ENCODE measurements at places on chromosomes 5 and 9. TPM values are rescaled to one million over a fixed set of nuclear protein-coding genes. Genes with fewer than 3 reads are reported as not detected.

DNA sequence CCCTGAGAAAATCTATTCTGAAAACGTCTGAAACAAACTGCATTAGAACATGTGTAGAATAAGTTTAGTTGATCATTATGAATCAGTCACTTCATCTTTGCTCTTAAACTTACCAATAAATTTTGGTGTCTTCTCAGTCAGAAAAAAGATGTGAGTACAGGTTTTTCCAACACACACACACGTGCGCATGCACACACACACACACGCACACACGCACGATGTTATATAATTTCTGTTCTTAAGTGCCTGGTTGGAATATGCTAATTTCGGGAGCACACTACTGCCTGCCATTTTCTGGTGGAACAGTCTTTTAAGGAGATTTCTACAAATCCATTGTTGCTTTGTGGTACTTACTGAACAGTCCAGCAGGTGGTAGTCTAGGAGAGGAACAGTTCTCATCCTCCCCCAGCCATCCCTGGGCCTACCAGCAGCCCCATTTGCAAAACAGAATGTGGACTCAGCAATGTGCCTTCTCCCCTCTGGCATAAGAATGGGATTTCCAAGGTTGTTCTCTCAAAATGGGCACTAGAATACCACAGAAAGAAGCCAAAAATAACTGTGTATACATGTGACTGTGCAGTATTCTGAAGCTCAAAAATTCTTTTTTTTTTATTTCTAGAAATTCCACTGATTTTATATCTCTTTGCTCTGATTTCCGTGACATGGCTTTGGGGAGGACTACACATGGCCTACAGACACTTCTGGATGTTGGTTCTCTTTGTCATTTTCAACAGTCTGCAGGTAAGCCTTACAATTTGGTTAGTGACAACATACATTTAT lies 281.3 kb downstream of the ARRDC3 start:
- DNase-seq: peak; percentile 85

GRCh38 chr5:104635227-104635626 lies 1072.6 kb upstream of the NUDT12 start:
- peak; percentile 35 for DNase-seq

- DNase-seq: no peak
These were observed 93.7 kb upstream of the DAP start for GRCh38 chr5:10854506-10855277.

- DNase-seq: no peak
These were observed 52.3 kb downstream of the RGMB start for GRCh38 chr5:98825582-98826375.

DNA sequence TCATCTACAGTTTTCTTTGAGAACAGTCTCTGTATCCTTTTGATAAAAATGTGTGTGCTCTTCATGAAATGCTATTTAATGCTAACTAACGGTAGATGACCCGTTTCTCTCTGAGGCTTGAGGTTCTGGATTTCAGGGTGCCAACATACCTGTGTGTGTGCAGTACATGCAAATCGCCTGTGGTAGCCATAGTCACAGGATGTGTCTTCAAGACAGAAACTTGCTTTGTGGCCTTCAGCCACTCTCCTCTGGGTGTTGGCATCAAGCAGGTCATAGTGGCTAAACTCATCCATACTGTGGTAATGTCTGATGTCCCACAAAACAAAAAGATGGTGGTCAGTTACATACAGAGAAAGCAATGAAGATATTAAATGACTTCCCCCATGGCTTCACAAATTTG lies 4.2 kb downstream of the LOX start:
- no peak for DNase-seq

DNA sequence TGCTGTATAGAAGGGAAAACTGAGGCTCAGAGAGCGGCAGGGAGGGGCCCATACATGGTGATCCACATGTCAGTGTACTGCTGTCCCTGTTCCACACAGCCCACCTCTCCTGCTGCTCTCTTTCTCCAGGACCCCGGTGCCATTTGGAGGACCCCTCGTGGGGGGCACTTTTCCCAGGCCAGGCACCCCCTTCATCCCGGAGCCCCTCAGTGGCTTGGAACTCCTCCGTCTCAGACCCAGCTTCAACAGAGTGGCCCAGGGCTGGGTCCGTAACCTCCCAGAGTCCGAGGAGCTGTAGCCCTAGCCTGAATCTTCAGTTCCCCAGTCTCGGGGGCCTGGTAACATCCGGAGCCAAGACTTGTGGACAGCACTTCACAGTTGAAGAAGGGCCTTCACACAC lies 15.5 kb downstream of the MYOZ3 start:
- no peak for DNase-seq

DNA sequence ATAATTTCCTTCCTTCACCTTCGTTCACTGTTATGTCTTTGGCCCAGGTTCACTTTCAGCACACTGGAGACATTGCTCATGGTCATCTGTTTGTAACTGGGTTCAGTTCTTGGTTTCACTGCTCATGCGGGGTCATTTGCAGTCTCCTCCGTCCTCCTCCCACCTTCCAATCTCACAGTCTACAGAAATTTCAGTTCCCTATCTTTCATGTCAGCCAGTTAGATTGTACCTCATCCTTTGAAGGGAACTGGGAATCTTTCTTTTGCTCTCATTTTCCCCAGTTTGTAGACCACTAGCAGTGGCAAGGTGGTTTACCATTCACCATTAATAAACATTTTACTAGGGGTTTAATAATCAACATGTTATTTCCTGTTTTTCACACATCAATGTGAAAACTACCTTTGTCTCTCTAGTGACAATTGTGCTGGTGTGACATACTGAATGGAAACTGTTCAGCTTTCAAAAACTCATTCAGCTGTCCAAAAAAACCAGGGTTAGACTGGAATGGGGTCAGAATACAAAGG lies 100.9 kb upstream of the IL6ST start:
- no peak for DNase-seq

DNA sequence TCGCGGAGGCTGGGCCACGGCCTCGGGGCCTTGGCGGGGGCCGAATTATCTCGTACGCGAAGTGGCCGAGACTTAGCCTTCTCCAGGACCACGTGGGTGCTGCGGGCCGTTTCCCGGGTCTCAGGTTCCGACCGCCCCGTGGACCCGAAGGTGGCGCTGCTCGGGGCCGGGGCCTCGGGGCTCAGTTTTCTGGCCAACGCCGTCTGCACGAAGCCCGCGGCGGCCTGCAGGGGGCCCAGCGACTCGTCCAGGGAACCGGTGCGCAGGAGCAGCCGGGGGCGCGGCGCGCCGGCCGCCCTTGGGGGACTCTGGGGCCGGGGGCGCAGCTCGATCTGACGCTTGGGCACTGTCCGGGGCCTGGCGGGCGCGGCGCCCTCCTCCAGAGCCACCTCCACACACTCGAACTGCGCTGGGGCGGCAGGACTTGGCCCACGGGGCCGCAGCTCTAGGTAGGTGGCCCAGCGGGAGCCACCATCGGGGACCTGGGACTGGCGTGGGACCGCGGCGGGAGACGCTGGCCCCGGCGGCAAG lies 716 bp downstream of the PROB1 start:
- no peak for DNase-seq

GRCh38 chr5:1129711-1130055 lies 17.8 kb upstream of the SLC12A7 start:
- no peak for DNase-seq

DNA sequence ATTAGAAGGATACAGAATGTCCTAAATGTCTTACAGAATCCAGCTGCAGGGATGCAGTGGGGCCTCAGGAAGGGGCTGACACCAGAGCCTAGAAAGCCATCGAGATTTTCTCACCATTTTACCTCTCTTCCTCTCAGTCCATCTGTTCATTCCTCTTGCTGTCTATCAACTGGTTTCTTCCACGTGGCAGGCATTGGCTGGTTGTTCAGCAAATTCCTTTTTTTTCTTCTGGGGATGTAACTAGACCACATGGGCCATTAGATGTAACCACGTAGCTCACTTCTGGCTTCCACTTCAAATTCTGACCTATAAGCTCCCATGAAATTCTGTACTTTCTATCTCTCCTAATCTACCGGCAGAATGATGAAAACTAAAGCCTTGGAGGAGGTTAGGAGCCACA lies 93.6 kb upstream of the MTAP start:
- no peak for DNase-seq

Gene IFNB1
- not detected for total RNA-seq

Gene NEURL1B
- 7.2 TPM for total RNA-seq

Gene LRRC70
- 1.4 TPM for total RNA-seq

Measured in A172 (cell line).